ENCODE measurements at places on chromosomes 4 and X. TPM values are rescaled to one million over a fixed set of nuclear protein-coding genes. Genes with fewer than 3 reads are reported as not detected.
A peak's percentile ranks its signal among the peaks of the same experiment; 100 is the strongest.

Gene HMGB2
- 16.2 TPM for total RNA-seq

GRCh38 chrX:1803741-1804140 is 188.9 kb downstream of the ASMT start:
- DNase-seq = no peak

DNA sequence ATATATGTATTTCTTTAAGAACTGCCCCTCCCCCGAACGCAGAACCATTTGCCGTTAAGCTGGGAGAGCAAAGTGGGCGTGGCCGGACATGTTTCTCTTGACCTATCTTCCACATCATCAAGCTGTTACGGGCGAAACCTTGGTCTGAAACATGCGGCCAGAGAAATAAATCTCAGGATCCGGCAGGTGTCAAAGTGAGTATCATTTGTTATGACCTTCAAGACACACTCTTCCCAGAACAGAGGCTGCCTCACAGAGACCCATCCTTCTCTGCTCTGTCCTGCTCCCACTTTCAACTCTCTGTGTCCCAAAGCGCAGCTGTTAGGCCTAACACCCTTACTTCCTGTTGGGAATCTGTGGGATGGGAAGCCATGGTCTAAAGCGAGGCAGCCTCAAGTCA is at the start of gene MAGEB18:
Gene MAGEB18, plus strand, starts transcription at position 70 of the 400 bp plus-strand sequence. CDS start 643 bp downstream, outside the sequence.
- DNase-seq = no peak

DNA sequence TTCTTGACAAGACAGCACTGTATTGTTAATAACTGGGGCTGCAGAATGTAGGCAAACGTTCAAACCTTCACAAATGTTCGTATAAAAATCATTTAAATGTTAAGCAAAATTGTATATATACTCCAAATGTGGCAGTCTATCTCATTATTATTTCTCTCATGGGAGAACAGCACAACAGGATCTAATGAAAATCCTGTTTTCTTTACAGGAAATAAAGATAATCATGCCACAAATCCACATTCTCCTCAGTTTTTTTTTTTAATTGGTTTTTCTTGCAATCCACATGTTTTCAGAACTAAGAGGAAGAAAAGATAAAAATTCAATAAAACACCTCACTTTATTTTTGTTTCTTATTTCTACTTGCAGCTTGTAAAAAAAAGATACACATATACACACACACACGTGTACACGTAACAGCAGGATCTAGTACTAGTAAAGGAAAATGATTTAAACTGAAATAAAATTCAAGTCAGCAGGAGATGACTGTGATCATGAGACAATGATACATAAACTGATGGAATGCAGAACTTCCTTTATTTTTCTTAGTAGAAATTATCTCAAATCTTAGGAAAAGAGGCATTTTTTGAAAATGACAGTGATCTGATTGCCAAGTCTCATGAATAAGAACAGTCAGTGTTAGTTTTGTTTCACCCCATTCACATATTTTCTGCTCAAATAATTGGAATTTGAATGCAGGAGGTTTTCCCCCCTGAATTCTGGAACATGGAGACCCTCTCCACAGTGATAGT is 11.3 kb downstream of the APBB2 start:
- DNase-seq = no peak

Gene CSAG1
- not detected for total RNA-seq

DNA sequence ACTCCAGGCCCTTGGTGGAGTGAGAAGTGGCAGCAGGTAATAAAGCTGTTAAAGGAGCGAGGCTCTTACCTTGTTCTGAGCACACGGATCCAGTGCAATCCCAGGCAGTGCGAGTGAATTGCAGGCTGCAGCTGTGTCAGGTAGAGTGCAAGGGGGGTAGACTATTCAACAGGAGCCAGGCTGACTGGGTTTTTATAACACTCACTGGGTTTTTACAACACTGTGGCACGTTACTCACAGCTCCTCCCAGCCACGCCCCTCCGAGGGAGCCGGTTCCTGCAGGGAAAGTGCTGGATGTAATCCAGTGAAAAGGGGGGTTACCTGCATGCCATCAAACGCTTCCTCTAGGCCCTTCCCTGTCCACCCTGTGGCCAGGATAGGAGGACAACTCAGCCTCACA is 358 bp downstream of the FGFBP1 start:
- DNase-seq = peak; percentile 43

Gene HPGDS
- 3.6 TPM for total RNA-seq

DNA sequence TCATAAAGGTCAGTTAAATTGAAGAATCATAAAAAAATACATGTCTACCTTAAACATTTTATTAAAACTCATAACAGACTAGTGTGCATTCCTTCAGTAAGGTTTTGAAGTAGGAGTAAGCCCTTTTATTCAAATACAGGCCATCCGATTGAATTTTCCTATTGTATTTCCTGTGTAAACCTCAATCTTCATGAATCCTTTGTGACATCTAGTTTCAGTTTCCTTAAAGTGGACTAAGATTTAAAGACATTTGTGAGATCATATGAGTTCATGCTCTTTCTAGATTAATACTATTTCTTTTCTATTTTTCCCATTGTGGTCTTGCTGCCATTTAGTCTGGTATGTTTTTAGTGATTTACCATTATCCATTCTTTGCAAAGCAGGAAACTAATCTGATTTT is 644.7 kb upstream of the BOD1L1 start:
- no peak for DNase-seq

- no peak for DNase-seq
These were observed 42.2 kb downstream of the NDNF start for GRCh38 chr4:121030131-121030530.
